Effector memory CD4-positive, alpha-beta T cell (primary cell): ENCODE measurements at places on chromosomes 16 and 17.

- no peak for DNase-seq
These were observed 4.3 kb downstream of the PER1 start for GRCh38 chr17:8147805-8148404.

DNA sequence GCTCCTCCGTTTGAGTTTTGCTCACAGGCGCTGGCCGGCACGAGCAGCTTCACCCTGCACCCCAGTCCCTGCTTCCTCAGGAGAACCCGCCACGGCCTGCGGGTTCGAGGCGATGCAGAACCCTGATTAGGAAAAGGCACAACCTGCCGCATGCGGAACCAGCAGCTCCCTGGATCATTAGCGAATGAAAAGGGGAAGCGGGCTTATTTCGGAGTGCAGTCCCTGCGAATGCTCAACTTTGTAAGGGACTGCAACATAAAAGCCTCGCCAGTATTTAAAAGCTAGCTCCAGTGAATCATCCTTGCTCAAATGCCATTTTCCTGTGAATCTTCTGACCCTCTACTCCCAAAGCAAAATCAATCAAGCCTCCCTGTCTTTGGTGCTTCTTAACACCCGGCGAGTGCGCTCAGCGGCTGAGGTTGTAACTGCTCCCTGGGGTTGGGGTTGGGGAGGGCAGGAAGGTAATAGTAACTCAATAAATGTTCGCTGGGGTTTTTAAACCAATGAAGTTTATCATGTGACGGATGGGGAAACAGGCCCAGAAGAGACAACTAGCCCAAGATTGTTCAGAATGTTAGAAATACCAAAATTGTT is 678 bp upstream of the AKAP10 start:
- DNase-seq, result no peak

DNA sequence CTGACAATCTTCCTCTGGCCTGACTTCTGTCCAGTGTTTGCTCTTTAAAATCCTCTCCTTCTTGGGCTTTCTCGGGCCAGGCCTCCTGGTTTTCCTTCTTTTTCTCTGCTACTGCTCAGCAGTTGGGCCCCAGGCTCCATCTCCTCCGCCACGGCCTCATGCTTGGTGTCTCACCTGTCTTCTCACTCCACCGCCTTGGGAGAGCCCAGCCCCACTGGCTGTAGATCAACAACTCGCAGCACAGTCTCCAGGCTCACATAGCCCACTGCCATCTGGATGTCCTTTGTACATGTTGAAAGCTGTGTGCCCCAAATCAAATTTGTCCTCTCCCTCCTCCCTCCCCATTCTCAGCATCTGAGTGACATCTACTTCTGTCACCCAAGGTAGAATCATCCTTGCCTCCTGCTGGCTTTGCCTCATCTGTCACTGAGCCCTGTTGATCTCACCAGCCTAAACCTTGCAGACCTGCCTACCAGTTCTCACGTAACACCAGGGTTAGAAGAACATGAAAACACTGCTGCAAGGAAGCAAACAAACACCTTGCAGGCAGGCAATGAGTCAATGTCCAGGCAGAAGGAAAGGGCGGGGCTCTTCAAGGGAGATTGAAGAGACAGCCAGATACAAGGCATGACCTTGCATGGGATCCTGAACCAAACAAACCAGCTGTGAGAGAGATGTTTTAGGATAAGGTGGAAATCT is 103.2 kb upstream of the SMURF2 start:
- no peak for DNase-seq

DNA sequence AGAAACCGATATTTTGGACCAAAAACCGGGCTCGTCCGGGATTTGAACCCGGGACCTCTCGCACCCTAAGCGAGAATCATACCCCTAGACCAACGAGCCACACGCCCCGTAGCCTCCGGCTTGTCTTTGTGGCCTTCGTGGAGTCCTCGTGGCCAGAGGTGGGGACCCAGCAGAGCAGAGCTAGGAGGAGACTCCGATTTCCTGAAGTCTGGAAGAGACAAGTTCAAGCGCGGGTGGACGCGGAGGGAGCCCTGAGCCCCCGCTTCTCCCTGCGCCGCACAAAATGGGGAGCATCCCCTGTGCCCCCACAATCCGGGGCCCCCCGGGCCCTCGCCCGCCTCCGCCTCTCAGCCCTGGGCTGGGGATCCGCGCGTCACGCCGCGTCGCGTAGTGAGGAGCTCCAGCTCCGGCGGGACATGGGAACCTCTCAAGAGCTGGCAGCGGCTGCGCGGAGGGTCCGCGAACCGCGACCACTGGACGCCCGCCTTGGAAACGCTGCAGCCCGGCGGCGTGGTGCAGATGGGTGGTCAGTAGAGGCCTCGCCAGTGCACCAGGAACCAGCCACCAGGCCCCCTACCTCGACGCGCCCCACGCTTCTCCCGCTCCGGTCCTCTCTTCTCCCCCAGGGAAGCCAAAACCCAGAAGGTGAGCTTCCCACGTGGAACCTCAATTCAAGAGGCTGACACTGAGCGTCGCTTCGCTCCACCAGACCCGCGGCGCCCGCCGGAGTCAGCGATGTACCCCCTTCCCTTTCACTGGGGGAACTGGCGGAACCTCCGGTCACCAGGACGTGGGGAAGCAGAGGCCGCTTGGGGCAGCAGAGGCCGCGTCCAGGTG is 5.2 kb upstream of the OR1F1 start:
- DNase-seq, result no peak

DNA sequence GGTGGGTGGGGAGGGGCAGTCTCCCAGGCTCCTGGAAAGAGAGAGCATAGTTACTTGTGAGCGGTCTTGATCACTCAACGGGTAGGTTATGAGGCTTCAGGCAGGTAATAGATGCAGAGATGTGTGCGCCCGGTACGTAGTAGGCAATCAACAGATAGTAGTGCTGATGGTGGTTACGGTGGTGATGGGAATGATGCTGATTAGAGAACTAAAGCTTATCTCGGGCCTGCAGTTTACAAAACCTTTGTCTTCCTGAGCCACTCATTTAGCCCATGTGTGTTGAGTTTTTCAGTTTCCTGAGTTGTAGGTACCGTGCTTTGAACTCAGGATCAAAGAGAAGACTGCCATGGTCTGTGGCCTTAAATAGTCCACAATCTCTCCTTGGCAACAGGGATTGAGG is 401.0 kb downstream of the SNX29 start:
- no peak for DNase-seq

DNA sequence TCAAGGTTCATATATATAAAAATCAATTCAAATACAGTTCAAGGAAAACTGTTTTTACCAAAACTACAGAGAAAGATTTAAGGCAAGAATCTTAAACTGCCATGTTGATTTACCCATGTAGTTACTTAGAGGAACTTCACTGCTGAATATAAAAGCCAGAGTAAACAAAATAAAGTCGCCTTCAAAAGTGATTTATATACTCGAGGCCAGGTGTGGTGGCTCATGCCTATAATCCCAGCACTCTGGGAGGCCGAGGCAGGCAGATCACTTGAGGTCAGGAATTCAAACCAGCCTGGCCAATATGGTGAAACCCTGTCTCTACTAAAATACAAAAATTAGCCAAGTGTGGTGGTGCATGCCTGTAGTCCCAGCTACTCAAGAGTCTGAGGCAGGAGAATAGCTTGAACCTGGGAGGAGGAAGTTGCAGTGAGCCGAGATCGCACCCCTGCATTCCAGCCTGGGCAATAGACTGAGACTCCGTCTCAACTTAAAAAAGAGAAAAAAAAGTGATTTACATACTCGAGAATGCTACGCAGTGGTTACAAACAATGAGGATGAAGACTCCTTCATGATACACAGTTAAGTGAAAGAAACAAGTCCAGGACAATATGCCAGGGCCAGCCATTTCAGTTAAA is 54.1 kb upstream of the CNEP1R1 start:
- DNase-seq, result no peak

DNA sequence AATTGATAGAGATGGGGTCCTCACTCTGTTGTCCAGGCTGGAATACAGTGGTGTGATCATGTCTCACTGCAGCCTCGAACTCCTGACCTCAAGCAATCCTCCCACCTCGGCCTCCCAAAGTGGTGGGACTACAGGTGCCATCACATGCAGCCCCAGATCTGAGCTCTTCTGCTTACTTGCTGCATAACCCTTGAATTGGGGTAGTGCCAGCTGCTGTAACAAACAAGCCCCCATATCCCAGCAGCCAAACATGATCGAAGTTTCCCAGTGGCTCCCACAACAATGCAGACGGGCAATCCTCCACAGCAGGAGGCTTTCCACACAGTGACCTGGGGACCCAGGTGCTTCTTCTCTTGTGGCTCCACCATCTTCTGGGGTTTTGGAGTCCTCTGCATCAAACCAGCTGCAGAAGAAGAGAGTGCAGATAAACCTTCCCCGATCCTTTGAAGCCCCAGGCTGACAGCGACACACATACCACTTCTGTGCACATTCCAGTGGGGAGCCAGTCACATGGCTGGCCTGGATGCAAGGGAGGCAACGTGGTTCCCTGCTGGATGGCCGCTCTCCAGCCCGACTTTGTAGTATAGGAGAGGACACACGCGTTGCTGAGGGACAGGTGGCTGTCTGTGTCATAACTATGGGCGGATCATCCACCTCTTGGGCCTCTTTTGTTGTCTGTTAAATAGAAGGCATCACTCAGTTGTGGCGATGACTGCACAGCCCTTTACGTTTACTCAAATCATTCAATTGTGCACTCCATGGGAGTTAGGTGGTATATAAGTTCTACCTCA is 16.7 kb downstream of the SBK1 start:
- no peak for DNase-seq

DNA sequence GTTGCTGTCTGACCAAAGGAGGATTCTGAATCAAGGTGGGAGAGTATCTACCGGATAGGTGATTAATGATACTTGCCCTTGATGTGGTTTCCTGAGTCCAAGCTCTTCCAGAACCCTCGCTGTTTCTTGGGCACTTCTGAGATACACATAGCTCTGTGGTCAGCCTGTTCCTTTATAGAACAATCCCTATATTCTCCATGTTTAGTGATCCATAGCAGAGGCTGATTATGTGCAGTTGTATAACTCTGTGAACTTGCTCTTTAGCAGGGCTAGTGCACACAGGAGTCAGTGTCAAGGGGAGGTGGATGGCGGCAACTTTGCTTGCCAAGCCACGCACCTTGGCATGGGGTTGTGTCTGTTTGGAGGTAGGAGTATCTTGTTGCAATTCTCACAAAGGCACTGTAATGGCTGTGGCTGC is 36.1 kb downstream of the ARL4D start:
- no peak for DNase-seq

DNA sequence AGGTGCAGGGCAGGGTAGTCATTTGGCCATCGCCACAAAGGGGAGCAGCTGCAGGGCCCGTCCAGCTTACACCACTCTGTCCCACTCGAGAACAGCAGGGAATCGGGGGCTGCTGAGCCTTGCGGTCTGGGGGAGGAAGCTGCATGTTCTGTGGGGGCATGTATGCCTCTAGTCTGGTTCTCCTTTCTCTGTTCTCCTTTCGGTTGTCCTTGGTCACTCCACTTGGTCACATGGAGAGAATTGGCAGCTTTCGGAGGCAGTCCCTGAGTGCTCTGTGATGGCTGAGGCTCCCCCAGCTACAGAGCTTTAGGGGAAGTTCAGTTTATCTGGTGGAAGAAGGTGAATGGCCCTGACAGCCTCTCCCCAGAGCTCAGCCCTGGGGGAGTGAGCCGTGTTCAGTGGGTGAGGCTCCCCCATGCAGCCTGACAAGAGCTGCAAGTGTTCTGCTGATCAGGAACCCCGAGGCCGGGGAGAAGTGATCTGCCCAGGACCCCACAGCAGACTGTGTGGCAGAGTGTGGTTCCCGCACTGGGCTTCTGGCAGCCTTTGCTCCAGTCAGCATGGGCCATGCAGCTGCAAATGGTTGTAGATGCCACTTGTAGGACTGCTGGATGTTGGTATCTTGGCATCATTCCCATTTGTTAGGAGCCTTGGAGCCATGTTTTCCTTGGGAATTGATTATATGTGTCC is 22.3 kb upstream of the SMPD3 start:
- DNase-seq, result no peak

DNA sequence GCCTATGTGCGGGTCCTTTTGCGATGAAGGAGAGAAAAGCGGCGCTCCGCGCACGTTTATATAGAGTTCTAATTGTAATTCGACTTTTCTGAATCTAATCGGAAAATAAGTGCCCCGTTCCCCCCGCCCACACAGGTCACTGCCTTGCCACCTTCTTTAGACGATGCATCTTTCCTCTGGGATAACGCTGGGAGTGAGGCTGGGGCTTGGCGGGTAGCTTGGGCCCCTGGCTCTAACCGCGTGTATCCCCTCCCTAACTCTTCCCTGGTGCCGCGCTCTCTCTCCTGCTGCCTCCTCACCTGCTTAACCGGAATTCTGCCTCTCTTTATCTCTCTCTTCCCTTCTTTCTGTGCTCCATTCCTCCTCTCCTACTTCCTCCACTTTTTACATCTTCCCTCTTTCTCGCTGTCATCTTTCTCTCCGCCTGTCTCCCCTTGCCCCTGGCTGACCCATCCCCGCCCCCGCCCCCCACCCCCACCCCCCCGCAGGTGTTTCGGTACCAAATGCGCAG is 2.6 kb downstream of the LHX1 start:
- no peak for DNase-seq

DNA sequence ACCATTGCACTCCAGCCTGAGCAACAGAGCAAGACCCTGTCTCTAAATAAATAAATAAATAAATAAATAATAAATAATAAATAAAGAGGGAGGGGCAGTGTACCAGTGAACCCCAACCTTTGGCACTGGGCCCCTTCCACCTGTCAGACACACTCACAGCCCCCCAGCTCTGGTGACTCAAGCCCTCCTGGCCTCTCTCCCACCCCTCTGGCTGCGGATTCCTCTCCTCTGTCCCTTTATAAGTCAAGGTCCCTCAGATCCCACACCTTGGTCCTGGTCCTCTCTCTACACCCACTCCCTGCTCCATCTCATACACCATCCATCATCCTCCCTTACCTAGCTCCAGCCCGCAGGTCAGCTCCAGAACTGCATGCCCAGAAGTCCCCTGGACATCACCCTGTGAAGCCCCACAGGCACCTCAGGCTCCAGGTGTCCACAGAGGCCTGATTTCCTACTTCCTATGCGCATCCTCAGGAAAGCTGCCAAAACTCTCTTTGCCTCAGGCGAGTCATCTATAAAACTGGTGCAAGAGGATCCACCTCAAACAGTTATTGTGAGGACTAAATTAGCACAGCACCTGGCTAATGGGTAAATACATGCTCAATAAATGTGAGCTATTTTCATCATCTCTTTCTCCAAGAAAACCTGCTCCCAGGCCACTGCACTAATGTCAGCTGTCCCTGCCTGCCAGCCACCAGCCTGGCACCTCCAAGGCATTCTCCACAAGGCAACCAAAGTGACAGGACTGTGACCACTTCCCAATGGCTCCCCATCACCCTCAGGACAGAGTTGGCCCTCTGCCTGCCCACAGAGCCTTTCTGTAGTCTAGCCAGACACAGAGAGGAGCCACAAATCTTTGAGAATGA is 46.8 kb downstream of the BEAN1 start:
- DNase-seq, result no peak

DNA sequence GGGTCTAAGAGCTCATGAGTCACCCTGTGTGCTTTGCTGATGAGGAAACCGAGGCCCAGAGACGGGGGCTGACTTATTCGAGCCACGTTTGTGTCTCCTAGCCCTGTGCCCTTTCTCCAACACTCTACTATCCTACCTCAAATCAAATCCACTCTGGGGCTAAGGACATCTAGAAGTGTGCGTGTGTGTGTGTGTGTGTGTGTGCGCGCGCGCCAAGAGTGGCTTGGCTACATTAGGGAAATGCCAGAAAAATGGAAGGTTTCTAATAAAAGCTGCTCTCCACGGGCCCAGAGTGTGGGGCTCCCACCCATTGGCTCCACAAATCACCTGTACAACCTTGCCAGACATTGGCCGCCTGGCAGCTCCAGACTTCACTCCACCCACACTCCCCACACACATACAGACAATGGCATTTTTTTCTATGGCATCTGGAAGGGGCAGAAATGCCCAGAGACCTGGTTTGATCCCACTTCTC is 30.3 kb upstream of the PHOSPHO1 start:
- DNase-seq, result no peak

- no peak for DNase-seq
These were observed 491 bp downstream of the SLC25A19 start for GRCh38 chr17:75288770-75289114.

- no peak for DNase-seq
These were observed 150.7 kb downstream of the SOCS1 start for GRCh38 chr16:11105038-11105903.
